Left cardiac atrium (tissue), 4 donors: ENCODE measurements at places on chromosomes 4 and X. TPM values are rescaled to one million over a fixed set of nuclear protein-coding genes. Genes with fewer than 3 reads are reported as not detected.

DNA sequence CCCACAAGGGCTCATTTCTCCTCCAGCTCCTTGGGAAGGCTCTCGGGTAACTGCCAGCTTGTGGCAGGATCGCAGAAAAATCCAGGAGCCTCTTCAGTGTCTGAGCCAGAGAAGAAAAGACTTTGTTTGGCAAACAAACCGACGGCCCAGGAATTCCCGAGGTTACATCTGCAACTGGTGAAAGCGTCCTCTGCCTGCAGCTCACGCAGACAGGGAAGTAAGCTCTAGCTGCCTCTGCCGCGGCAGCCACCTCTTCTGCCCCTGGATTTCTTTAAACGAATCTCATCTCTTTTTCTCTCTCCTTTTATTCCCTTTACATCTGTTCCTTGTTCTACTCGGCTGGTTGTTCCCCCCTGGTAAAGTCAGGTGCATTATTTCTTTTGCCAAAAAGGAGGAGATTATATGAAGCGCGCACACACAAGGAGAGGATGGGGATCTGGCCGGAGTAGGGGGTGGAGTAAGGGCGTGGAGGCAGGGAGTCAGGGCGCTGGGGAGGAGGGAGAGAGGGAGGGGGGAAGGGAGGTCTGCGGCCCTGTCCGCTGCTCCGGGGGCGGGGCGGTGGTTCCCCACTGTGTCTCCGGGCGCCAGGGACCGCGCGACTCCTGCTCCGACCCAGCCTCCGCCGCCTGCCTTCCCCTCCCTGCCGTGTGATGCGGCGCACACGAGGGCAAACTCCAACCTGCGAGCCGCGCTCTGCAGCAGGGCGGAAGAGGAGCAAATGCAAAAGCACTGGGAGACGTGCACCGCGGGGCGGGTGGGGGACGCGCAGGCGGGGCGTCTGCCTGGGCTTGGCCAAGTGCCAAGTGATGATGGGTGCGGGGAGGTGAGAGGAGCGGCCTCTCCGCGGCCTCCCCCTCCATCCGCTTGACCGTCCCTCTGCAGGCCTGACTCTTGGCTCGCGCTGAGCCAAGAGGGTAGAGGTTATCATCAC lies at the start of gene DCHS2:
Gene DCHS2 (minus strand): TSS at position 459 of the 931 bp plus-strand sequence. CDS start 444 bp downstream, at position 15.
- DNase-seq, result no peak

DNA sequence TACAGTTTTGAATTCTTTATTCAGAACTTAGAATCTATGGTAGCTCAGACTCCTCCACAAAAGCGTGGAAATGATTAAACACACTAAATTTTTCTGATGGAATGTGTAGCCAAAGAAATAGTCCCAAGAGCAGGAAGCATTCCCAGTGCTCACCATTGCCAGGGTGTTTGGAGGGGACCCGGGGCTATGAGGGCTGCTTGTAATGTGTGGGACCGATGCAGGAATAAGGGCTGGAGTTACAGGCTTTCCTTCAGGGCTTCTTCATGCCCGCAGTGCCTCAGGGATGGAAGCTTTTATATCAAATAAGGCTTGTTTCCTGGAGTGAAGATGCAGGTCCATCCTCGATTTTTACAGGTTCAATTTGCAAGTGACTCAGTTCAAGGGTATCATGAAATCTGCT lies 25.8 kb downstream of the WWC2 start:
- DNase-seq, result no peak

DNA sequence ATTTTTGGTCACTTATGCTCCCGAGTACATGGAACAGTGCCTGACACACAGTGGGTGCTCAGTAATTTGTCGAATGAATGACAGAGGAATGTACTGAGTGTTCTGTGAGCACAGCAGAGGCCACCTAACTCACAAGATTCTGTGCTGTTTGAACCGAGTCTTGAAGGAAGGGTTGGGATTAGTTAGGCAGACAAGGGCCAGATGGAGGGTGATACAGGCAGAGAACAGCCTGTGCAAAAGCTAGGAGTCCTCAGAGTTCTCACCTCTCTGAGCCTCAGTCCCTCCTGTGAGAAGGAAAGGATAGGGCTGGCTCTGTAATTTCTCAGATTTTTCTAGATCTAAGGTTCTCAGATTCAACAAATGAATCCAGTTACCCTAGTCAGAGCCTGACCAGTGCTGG lies 108.8 kb downstream of the NHSL2 start:
- DNase-seq, result no peak

GRCh38 chr4:169720529-169720928 lies 37.2 kb downstream of the HPF1 start:
- no peak for DNase-seq

DNA sequence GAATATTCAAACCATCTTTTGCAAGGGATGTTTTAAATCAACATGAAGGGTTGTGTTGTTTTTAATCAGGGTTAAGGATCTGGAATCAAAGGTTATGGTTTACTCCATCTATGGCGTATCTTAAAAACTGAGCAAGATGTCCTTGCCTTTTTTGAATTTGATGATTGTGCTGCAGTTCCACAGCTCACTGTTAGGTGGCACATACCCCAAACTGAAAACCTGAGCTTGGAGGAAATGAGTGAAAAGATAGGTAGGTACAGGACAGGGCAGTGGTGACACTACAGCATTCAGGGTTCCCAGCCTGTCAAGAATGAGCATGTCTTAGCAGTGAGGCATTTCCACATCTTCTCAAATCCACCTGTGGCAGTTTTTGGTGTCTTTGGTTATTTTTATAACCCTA lies 13.1 kb upstream of the EOLA1 start:
- DNase-seq, result no peak

Gene UCP1
- 4.1 TPM for total RNA-seq

Gene SLC39A8
- 42.4 TPM for total RNA-seq
